ENCODE measurements at places on chromosomes 5 and 9. TPM values are rescaled to one million over a fixed set of nuclear protein-coding genes. Genes with fewer than 3 reads are reported as not detected.

Gene PCDHAC1
- total RNA-seq, result 1.0 TPM

DNA sequence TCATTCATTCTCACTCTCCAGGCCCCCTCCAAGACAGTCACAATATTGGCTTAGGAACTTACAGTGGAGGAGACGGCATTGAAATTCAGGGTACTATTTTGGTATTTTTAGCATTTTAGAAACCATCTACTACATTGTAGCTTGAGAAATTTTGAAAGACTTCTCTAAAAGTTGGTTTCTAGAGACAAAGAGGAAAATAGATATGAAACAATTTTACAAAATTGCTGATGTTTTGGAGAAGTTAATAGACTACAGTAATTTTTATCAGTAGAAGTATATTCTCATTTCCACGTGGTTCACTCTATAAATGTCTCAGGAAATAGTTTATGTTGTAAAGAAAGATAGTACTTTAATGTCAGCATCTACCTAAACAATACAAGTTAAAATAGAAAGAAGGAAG, 63.2 kb upstream of the ZSWIM6 start:
- DNase-seq, result no peak

DNA sequence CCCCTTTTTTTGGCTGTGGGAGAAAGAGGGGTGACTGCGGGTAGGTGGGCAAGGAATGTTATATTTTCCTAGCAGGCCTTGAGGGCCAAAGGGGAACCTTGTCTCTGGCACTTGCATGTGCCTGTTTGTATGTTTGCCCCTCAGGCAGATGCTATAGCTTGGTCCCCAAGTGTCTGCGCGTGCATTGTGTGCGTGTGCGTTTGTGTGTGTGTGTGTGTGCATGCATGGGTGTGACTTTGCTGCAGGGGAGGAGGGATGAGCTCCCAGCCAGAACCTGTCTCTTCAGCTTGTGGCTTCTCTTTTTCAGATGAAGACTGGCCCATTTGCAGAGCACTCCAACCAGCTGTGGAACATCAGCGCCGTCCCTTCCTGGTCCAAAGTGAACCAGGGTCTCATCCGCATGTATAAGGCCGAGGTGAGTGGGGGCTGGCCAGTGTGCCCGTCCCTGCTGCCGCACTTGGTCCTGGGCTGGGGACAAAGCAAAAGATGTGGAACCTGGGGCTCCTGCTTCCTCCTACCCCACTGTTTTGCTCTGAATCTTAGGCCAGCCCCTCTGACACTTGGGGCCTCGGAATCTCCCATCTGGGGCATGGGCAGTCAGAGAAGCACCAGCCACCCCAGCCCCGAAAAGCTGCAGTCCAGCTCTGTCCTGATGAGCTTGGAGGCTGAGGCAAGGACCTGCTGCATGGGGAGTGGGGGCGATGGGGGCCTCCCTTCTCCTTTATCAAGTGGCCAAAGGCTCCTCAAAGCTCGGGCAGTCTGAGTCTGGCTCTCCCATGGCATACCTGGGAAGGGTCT, 31.1 kb downstream of the PTPA start:
- no peak for DNase-seq

Gene LYRM7
- 18.9 TPM for total RNA-seq

Measured in left cardiac atrium (tissue), 4 donors.